ENCODE measurements at places on chromosomes 12 and 14.

DNA sequence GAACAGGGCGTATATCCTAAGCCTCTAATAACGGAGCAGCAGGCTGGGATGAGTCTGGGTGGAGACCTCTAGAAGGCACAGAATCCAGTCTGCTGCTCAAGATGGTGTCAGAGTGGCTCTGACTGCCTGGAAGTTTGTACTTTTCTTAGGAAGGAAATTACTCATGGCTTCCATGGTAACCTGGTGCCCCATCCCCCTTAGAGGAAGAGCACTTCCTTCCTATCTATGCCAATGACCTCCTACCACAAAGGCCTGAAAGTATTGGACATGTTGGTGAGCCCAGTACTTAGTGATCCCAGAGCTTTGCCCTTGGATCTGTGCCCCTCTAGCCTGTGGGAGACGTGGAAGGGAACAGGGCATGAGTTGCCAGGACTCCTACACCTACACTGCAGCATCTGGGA lies 1.5 kb downstream of the BATF start:
- DNase-seq, result peak; percentile 62

DNA sequence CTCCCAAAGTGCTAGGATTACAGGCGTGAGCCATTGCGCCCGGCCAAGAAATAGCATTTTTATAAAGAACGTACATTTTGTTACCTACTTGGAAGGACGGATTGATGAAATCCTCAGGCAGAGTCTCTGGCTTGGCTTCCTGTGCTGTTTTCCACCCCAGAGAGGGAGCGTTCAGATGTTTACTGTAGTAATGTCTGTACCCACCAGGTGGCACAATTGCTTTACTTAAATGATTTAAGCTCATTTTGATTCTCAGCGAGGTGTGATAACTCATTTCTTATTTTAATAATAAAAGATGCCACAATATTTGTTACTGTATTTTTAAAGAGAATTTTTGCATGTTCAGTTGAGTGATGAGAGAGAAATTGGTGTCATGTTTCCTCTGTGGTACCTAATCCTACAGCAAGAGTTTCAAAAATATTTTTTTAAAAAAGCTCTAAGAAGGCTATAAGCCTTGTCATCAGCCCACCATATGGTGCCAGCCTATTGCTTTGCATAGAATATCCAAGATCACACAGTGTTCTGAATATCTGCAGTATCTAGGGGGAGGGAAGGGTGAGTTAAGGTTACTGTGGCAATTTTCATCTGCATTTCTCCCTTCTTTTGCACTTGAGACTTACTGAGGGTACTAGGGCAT lies 82.6 kb upstream of the TRAF3 start:
- DNase-seq, result peak; percentile 74

GRCh38 chr12:23204933-23205778 lies 580.2 kb downstream of the ETNK1 start:
- peak; percentile 4 for DNase-seq

DNA sequence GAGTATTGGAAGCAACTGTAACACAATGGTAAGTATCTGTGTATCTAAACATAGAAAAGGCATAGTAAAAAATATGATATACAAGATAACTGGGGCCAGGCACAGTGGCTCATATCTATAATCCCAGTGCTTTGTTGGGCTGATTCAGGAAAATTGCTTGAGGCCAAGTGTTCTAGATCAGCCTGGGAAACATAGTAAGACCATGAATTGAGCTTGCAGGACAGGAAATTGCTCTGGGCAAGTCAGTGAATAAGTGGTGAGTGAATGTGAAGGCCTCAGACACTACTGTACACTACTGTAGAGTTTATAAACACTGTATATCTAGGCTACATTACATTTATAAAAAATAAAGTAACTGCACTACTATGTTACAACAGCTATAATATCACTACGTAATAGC lies 75.2 kb downstream of the GPR135 start:
- DNase-seq, result no peak

DNA sequence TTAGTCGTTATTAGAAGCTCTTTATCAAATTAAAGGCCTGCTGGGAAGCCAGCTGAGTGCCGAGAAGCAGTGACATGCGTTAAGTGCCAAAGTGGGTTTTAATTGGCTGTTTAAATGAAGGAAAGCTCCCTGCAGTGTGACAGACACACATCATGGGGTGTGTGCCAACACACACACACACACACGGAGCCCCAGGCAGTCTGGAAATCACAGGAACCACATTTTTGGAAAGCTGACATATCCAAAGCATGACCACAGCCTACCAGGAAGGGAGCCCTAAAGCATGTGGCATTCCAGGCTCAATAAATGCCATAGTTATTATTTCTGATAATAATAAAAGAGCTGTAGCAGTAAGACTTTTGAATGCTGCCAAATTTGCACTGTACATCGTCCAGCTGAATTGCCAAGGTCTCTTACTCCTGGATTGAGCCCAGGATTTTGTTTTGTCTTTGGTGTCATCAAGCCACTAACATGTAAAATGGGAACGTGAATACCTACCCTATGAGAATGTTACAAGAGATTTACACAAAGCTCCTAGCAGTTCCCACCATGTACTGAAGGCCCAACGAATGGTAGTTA lies 135.1 kb downstream of the TMEM30B start:
- DNase-seq, result no peak

GRCh38 chr12:131075611-131076010 lies 121.9 kb downstream of the ADGRD1 start:
- no peak for DNase-seq

GRCh38 chr14:38838049-38838978 lies 264.7 kb downstream of the SEC23A start:
- DNase-seq, result no peak

GRCh38 chr12:30043151-30043847 lies 259.6 kb upstream of the TMTC1 start:
- DNase-seq, result no peak

DNA sequence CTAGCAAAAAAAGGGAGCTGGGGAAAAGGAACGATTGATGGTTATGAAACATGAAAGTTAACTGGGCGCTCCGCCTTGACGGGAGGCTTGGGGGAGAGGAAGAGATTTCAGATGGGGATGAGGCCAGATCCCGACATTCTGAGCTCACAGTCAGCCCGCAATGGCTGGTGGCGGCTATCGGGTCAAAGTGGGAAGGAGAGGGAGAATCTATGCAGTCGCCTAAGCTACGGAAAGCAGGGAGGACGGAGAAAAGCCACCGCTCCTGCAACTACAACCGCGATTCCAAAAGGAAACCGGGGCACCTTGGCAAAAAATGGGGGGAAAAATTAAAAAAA lies 502 bp downstream of the MPHOSPH9 start:
- no peak for DNase-seq

GRCh38 chr12:90618586-90618985 lies 336.4 kb downstream of the CCER1 start:
- DNase-seq, result no peak

DNA sequence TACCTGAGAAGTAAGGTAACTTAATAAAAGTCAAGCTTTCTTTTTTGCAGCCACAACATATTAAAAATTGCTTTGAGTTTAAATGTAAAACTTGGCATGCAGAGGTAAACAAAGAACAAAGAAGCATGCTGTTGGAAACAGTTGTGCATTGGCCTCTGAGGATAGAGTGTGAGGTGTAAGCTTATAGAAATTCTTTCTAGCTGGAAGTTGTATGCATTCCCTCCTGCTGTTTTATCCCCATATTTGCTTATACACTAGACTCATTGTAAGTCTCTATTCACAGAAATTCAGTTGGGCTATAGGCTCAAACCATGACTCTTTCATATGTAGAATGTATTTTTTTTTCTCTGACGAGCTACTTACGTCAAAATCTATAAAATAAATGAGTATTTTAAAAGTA lies 316.3 kb downstream of the SLC6A15 start:
- no peak for DNase-seq

DNA sequence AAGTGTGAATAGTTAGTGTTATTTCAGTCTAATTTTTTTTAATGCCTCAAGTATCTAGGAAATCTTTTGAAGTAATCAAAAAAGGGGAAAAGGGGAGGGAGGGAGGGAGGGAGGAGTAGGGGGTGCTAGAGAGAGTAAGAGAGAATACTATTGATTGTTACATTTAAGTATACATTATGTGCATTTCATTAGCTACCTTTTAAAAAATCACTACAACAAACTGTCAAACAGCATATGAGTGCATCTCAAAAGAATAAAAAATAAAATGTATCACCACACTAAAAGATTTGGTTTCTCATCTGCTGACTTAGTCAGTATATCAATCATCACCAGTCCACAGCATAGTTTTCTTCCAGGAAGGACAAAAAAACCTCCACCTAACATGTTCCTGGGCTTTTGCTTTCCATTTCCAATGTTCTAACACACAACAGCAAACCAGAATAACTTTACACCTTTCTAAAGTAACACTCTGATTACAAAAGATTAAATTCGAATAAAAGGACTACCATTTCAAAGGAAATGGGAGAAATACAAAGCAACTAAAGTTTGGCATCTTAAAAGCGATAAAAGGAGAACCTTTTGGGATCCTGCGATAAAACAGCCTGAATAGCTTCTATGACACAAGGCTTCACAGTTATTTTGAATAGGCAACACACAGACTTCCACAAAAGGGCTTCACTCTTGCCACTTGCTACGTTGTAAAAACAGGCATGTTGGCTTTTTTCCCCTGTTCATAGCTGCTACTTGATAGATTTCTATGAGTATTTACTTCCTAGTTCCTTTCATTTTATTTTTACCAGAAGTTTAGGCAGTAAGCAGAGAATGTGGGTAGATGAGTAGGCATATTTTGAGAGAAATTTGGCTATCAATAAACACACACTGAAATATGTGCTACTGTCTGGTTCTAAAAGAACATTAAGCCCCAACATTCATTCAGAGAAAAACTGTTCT lies 160.9 kb downstream of the EPS8 start:
- DNase-seq, result no peak

GRCh38 chr14:77088219-77088618 lies 9.8 kb upstream of the CIPC start:
- no peak for DNase-seq

- no peak for DNase-seq
Observed at GRCh38 chr12:18684430-18684829, 53.4 kb downstream of the PLCZ1 start.

GRCh38 chr12:12718853-12719252 lies 1.7 kb downstream of the CDKN1B start:
- peak; percentile 38 for DNase-seq

DNA sequence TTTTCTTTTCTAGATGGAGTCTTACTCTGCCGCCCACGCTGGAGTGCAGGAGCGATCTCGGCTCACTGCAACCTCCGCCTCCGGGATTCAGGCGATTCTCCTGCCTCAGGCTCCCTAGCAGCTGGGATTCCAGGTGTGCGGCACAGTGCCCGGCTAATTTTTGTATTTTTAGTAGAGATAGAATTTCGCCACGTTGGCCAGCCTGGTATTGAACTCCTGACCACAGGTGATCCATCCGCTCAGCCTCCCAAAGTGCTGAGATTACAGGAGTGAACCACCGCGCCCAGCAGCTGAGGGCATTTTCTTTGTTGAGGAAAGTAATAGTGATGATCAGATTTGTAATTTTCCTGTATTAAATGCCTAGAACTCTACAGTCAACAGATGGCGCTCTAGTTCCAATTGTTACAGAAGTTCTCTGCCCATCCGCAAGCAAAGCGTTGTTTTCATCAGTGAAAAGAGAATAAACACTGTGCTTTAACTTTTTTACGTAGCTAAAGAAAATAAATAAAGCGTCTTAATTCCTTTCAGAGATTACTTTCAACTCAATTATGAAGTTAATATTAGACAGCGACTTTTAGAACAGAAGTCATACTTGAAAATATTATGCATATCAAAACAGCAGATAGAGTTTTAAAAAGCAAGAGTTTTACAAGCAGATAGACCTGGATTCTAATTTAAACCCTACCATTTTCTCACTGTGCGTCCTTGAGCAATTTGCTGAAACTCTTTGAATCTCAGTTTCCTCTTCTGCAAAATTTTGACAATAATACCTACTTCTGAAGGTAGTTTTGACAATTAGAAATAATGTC lies 335.1 kb downstream of the DUSP6 start:
- DNase-seq, result peak; percentile 71

DNA sequence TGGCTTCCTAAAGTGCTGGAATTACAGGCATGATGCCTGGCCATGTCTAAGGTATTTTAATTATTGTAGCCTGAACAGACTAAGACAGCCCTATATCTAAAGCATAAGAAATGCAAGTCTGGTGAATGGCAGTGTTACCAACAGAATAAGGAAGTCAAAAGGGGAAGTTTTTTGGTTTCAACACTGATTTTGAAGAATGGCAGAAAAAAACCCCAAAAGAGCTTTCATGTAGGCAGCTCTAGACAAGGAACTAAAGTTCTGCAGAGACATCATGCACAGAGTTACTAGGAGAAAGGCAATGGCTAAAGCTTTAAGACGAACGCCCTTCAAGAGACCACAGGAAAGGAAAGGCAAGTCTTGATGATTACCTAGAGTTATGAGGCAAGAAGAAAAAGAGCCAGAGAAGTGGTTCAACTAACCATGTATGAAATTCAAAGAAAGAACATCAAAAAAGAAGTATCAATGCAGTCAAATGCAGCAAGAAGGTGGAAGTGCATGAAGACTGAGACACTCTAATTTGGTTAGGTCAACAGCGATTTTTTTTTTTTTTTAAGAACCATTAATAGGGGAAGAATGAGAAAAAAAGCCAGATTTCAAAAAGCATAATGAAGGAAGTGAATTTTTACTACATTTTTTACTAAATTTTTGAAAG lies 50.8 kb downstream of the RPS6KA5 start:
- DNase-seq, result peak; percentile 28

- no peak for DNase-seq
Observed at GRCh38 chr12:39638840-39639239, 19.2 kb upstream of the ABCD2 start.

DNA sequence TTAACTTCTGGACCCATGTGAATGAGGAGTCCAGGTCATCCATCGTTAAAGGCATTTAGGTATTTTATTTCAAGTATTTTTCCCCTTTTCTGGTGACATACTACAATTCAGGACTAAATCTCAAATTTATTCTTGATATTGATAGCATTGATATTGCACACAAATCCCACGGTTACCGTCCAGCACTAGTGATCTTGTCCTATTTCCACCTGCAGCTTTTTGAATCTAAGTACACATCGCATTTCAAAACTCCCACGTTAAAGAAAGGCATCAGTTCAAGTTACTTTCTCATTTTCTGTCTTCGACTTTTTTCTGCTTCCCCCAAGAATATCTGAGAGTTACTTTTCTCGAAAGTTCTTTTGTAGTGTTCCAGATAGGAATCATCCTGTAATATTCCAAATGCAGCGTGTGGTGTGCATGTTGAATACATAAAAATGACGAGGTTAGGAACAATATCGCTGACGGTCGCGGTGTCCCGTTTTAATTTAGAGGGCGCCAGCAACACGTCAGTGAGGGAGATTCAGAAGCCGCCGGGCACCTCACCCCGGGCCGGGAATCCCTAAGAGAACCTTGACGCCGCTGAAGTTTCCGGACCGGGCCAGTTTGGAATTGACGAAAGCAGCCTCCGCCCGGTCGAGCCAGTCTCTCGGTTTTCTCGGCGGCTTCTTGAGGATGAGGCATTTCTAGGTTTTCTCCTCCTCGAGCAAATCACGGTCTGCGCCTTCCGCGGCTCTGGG lies 569 bp upstream of the RGS6 start:
- no peak for DNase-seq

All from CD4-positive, alpha-beta T cell treated with Interferon alpha-2 for 1 hour (primary cell).